ENCODE measurements at places on chromosomes 12 and 14. TPM values are rescaled to one million over a fixed set of nuclear protein-coding genes. Genes with fewer than 3 reads are reported as not detected.

HCAR3 gene
- not detected for total RNA-seq

DNA sequence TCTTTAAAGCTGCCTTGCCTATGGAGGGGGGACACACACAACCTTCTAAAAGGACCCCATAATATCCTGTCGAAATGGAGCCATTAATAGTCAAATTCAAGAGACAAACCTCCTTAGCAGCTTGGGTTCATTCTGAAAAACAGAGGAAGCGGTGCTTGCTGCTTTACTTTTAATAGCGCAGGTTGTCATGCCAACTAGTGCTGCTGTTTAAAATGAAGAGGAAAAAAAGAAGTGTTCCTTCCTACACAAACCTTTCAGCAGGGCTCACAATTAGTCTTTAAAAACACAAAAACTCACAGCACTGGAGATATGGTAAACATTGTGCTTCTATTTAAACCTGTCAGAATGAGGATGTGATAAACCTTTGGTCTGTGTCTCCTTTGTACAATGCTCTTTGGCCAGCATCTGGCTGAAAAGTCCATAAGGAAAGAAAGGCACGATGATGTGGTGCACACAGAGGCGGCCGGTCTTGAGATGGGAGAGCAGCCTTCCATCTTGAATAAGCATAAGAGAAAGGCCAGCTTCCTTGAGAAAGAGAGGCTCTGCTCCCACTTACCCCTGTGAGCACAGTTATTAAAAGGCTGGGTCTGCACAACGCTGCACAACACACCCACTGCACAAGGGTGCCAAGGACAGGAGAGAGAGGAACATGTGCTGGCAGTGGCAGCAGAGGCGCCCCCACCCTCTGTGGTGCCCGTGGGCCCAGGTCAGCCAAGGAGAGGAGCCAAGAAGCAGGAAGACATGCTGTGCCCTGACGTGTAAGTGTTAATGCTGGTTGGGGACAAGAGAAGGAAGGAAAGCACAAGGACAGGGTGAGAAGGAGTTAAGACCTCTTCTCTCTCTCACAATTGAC is 144.6 kb downstream of the TTC7B start:
- no peak for ATAC-seq

BMP4 gene
- total RNA-seq, result 0.50 TPM

CGRRF1 gene
- 12.3 TPM for total RNA-seq

TRHDE gene
- not detected for total RNA-seq

GRCh38 chr12:64452559-64453329 is 824 bp downstream of the TBK1 start:
- peak; percentile 32 for ATAC-seq

DNA sequence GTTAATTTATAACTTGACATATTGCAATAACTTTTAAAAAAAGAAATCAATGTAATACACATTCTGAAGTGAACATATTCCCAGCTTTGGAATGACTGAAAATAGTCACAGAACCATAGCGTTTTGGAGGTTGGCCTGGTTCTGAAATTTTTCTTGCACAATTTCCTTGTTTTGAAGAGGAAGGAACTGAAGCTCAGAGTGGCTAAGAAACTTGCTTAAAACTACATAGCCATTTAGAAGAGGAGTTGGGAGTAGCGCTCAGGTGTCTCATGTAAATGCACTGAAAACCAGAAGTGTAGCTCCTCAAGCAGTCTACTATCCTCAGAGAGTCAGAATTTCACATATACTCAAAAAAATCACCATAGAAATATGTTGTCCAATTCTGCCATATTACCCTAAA is 41.2 kb downstream of the SLC38A1 start:
- no peak for ATAC-seq

EFS gene
- total RNA-seq, result not detected

ACTR10 gene
- 33.4 TPM for total RNA-seq

- ATAC-seq, result no peak
Observed at GRCh38 chr14:97350415-97350814, 553.2 kb downstream of the VRK1 start.

GRCh38 chr12:21989819-21990412 is 48.7 kb upstream of the ABCC9 start:
- no peak for ATAC-seq

KRT73 gene
- not detected for total RNA-seq

- no peak for ATAC-seq
Observed at GRCh38 chr12:19515179-19515578, 75.9 kb downstream of the AEBP2 start.

GRCh38 chr12:67562513-67563287 is 85.8 kb upstream of the DYRK2 start:
- ATAC-seq, result no peak

GRCh38 chr12:95959107-95959506 is 16.0 kb downstream of the AMDHD1 start:
- no peak for ATAC-seq

- peak; percentile 28 for ATAC-seq
Observed at GRCh38 chr14:97408503-97408902, 611.3 kb downstream of the VRK1 start.

NXPH4 gene
- 0.34 TPM for total RNA-seq

CAPS2 gene
- total RNA-seq, result 6.0 TPM

GRCh38 chr12:123043536-123044001 is 63.1 kb downstream of the ARL6IP4 start:
- peak; percentile 99 for ATAC-seq

TAS2R14 gene
- total RNA-seq, result 3.7 TPM

GLIPR1L1 gene
- not detected for total RNA-seq

NKX2-1 gene
- not detected for total RNA-seq

DNA sequence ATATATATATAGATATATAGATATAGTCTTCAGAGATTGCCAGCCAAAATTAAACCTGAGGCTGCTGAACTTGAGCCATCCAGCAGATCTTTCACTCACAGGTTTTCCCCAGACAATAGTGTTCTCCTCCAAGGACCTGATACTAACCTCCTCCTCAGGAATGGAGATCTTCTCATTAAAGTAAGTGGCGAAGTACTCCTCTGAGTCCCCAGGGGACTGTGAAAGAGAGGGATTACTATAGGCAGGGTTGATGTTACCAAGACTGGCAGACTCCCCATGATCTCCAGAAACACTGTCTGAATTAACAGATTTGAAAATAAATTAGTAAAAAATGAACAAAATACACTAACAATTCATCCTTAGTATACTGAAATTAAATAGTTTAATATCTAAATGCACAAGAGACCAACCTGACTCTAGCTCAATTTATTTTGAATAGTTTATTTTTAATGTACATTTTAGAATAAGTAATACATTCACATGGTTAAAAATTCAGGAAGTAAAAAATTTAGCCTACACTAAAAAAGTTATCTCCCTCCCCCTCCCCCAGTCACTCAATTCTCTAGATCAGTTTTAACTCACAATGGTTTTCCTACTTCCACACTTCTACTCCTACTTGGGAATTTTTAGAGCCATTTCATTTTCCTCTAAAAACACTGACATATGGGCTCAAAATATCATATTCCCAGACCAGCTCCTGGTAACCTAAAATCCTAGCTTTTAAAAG is 17.7 kb downstream of the SLC11A2 start:
- no peak for ATAC-seq

LRTM2 gene
- total RNA-seq, result not detected

DNA sequence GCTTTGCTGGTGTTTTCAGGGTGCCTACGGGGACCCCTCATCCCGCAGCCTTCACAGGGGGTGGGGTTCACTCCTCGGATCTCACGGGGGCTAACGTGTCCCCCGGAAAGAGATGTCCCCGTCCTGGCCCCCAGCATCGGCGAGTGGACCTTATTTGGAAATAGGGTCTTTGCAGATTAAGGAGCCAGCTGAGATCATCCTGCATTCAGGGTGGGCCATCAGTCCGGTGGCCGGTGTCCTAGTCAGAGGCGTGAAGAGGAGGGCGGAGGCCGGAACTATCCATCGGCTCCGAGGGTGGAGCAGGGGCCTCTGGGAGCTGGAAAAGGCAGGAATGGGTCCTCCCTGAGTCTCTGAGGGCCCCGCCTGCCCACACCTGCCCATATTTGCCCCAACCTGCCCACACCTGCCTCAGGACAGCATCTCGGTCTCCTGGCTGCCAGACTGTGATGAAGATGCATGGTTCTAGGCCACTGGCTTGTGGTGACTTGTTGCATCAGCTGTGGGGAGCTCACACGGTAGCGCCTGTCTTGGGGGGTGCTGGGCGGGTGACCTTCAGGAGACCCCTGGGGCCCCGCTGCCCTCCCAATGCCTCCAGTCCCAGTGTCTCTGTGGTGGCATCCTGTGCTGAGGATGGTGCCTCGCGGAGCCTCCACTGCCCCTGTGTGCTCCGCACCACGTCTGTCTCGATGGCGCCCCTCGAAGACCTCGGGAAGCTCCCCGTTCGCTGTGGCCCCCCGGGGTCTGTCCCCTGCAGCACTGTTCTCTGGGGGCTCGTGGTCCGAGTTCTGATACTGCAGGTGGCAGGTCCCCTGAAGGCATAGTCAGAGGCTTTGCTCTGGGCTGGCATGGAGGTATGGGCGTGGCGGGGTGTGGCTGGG is 14.7 kb downstream of the NOC4L start:
- no peak for ATAC-seq

ZDHHC22 gene
- total RNA-seq, result not detected

DNA sequence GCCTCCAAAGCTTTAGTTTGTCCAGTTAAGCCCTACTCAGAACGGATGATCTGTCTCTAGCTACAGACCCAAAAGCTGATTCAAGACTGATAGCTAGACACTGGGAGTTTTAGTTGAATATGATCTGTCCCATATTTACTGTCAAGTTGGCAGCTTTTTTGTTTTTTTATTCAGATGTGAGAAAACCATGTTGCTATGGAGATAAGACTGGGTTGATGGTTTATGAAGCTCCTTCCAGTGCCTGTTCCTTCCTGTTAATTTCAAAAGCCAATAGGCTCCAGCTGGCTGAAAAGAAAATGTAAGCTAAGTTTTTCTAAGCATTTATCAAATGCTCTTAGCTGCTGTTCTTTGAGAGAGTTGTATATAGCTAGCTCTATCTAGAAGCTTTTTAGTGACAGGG is 4.7 kb downstream of the DYNLL1 start:
- ATAC-seq, result no peak

SIX4 gene
- total RNA-seq, result not detected

KCNK10 gene
- not detected for total RNA-seq

KRT8 gene
- total RNA-seq, result 1.2 TPM

DNA sequence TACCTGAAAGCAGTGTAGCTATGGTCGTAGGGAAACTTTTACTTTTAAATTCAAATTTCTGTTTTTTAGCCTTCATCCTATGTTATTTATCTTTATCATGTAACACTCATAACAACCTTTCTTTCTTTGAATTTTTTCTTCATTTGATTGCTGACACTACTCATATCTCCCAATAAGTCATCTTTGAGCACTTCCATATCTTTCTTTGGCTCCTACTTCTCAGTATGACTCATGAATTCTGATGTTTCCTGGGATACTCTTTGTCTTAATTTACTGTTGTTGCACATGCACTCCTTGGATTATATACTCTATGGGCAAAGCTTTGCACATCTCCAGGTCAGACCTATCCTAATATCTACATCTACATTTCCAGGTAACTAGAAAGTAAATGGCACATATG is 18.1 kb upstream of the IAPP start:
- no peak for ATAC-seq

DNA sequence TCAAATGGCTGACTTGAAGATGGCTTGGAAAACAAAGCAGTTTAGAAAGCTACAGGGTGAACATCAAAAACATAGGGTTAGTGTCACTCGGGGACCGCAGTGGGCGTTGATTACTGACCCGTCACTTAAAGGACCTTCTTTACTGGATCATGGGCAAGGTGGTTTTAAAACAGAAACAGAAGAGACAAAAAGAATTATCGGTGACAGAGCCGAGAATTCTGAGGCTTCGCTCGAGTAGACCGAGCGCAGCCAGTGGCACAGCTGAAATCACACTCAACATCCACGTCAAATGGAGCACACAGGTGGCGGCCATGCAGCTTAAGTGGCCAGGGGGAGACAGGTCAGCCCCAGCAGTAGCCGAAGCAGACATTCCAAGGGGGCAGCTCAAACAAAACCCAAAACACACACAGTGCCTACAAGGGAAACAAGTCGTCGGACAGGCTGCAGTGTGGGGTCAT is 17.3 kb downstream of the SNRNP35 start:
- no peak for ATAC-seq
